ENCODE measurements at places on chromosomes 3 and 15.
A peak's percentile ranks its signal among the peaks of the same experiment; 100 is the strongest.

- no peak for DNase-seq
These were observed 317.4 kb upstream of the RARB start for GRCh38 chr3:25110642-25111041.

- DNase-seq = peak; percentile 6
These were observed 107.0 kb downstream of the IGF2BP2 start for GRCh38 chr3:185717627-185718402.

GRCh38 chr3:115284980-115285379 is 137.9 kb upstream of the ZBTB20 start:
- DNase-seq = no peak

DNA sequence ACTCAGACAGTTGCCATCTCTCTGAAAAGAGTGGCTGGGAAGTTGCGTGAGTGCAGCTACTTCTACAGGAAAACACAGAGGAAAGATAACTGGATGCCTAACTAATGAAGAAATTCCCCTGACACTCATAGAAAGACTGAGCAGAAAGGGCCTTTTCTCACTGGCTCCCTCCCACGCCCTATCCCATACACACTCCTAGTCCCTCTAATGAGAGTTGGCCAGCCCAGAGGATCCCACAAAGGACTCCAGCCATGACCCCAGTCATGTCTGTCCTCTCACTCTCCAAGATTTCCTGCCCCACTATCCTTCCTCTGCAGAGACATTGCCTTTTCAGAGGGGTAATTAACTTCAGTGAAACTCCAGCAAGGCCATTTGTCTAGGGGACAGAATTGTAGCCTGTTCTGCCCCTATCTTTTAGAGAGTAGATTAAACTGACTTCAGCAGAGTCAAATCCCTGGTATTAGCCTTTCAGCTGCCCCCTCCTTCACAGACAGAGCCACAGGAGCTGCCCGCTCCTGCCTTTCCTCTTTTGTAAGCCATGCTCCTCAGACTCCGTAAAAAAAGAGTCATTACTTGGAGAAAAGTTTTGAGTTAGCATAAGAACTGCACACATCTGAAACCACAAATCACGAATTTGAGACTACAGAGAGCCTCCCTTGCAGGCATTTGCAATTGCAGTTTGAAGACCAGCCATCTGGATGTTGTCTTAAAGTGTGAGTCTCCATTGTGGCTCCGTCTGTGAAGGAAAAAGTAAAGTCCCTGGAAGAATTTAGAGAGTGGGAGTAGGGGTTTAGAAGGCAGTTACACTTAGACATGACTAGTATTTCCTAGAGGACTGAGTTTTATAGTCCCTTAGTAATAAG is 129.1 kb upstream of the SEMA6D start:
- DNase-seq = no peak

- DNase-seq = no peak
These were observed 4.3 kb downstream of the CADM2 start for GRCh38 chr3:84963137-84963536.

DNA sequence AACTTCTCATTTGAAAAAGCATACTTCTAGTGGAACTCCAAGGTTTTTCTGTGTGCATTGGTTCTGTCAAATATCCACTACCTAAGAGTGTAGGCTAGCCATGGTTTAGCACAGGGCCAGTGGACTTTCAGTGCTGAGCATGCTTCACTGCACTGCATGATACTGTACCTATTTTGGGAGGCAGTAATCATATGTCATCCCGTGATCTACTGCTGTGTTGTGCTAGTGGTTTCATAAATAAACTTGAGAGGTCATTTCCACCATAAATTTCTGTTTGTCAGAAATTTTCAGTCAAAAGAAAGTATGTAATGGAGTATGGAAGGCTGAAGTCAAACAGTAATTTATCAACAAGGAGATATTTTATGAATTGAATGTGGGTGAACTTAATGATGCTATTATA is 203.6 kb downstream of the ROBO1 start:
- DNase-seq = no peak

DNA sequence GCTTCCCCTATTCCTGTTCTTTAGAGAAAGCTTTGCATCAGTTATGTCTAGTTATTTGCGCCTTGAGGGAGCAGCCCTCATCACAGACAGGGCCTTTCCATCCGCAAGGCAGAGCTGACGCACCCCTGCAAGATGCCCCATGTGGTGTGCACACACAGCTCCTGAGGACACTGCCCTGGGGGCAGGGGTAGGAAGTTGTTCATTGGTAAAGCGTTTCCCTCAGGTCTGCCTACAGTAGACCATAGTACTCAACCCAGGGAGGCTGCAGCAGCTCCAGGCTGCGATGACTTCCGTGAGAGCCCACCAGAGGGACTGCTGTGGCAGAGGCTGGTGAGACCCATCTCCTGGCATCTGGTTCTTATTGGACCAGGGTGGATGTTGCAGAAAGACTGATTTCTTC is 55.1 kb upstream of the PLXNA1 start:
- DNase-seq = no peak

DNA sequence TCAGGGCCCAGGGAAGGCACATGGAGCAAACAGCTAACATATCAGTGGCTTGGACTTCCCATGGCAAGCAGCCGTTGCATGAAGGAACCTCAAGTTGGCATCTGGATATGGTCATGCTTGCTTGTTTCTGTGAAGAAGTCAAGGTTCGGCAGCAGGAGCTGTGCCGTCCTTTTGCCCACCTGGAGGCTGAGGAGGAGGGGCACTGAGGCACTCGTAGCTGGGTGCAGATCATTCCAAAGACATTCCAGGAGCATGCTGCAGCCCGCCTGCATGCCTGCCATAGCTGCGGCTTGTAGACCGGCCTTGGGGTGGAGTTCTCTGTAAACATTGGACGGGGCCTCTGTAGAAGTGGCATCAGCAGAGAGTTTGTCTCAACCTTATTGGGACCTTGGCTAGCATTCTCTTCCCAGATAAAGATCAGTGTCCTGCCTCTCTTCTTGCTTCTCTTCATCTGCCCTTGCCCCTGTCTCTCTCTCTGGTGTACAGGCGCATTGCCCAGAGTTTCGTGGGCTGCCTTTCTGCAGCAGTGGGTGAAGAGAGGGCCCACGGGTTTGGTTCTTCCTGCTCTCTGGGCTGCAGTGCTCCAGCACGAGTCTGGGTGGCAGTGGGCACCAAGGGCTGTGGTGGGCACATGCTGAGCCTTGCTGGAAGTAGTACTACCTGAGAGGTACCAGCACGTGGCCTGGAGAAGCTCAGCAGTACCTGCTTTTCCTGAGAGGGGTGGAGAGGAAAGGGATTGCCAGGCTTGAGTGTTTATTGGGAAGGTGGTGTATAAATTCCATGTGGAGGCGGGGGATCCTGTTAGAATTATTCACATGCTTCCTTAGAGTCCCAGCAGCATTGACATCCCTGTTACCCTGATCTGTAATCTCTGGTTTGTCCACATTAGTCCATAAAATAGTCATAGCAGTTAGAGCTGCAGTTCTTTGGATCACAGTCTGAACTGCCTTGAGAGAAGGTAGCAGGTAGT is 49.4 kb downstream of the CHCHD6 start:
- DNase-seq = peak; percentile 75

- DNase-seq = no peak
These were observed 37.5 kb downstream of the VGLL4 start for GRCh38 chr3:11606090-11606784.

- no peak for DNase-seq
These were observed 79.8 kb upstream of the NR2E3 start for GRCh38 chr15:71730277-71731144.

- DNase-seq = no peak
These were observed 113.6 kb downstream of the POLR2M start for GRCh38 chr15:57820119-57820518.

- no peak for DNase-seq
These were observed 155.0 kb downstream of the DUT start for GRCh38 chr15:48486228-48486627.

GRCh38 chr3:3302964-3303363 is 123.5 kb upstream of the CRBN start:
- no peak for DNase-seq

GRCh38 chr3:74121761-74122160 is 492.7 kb downstream of the CNTN3 start:
- no peak for DNase-seq

DNA sequence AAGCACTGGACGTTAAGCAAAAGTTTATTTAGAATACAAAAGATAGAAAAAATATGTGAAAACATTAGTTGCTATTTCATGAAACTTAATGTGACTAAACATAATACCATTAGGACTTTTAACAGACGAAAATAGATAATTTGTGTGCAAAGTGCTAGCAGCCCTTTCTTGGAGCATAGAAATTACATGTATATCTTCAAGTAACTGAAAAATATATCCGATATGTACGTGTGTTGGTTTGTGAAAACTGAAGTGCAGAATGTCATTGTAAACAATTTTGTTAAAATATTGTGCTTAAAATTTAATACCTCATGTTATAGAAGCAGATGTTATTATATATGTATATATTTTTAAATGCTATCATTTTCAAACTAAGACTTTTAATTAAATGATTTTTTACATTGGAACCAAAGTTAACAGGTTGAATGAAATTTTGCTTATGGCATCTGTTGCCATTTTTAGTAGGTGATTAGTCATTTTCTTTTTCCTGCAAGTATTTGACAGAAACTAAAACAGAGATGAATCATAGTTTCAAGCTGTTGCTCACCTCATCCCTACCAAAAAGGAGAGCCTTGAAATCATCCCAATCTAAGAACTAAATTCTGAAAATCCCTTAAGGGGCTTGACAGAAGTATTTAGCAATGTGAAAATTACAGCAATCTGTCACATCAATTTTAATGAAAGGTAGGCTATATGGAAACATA is 334.8 kb downstream of the NAALADL2 start:
- no peak for DNase-seq

- DNase-seq = no peak
These were observed 18.7 kb downstream of the DNAJC13 start for GRCh38 chr3:132435911-132436425.

GRCh38 chr3:66396888-66397287 is 103.9 kb downstream of the LRIG1 start:
- no peak for DNase-seq

All from trophoblast cell (in vitro differentiated cells and primary cell).